Caco-2 (cell line): ENCODE measurements at places on chromosomes 1 and 21.

GRCh38 chr1:229190057-229190575 lies 80.8 kb upstream of the RAB4A start:
- DNase-seq = no peak

- no peak for DNase-seq
These were observed 66.1 kb downstream of the RGS18 start for GRCh38 chr1:192224396-192224795.

GRCh38 chr1:206514813-206515387 lies 7.6 kb downstream of the RASSF5 start:
- DNase-seq = no peak

DNA sequence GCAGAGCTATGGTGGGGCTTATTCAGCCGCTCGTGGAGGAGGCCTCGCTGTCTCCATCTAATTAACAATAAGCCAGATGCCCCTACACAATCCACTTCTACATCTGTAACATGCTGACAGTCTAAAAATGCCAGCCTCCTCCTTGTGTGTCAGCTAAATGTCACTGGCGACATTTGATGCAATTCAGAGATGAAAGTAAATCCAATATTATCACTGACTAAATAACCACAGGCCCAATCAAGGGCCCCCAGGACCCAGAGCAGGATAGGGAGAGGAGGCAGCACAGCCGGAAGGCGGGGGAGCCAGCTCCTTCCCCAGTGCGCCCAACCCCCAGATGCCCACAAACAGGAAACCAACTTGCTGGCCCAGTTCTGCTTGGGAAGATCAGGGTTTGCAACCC lies 76.6 kb downstream of the DMRTA2 start:
- no peak for DNase-seq

DNA sequence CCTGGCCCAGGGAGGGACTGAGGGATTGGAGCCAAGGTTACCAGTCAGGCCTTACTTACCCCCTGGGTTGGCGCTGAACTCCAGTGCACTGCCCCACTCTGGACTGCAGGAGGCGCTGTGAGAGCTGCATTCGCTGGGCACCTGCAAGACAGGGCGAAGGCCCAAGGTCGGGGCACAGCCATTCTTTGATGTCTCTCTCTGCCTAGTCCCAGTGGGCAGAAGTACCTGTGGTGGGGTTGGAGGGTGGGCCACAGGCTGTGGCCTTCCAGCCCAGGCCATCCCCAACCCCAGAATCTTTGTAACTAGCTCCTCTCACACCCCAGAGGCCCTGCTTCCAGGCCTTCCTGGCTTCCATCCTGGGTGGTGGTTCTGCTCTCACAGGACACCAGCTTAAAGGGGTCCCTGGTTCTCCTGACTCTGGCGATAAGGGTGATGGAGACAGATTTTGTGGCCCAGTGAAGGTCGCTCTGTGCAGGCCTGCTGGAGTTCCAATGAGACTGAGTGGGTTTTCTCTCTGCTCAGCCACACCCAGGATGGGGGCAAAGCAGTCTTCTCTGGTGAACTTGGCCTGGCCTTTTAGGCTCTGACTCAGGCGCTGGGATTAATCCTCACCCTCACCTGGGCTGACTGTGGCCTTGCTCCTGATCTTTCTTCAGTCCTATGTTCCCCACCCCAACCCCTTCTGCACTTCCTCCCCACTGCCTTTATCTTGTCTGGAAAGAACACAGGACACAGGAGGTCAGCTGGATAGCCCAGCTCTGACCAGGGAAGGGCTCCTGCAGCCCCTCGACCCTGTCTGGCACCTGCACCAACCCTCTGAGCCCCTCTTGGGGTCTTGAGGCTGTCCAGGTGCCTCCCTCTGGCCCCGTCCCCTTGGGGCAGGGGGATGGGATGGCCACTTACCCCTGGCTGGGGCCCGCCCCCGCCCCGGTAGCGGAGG lies 954 bp downstream of the MYOG start:
- no peak for DNase-seq

GRCh38 chr1:143611159-143611558 lies 360.6 kb downstream of the FAM72C start:
- DNase-seq = peak; percentile 17

DNA sequence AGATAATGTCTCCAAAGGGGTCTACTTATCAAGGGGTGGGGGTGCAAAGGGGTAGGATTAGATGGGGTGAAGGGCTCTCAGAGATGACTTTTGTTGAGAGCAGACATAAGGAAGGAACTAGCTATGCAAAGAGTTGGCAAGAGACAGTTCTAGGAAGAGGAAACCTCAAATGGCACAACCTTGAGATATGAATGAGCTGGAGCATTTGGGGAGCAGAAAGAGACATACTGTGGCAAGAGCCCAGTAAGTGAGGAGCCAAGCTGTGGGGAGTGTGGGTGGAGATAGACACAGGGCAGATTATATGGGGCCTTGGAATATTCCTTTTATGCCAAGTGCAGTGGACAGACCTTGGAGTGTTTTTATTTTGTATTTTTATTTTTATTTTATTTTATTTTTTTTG lies 84.8 kb upstream of the BTG3 start:
- no peak for DNase-seq

DNA sequence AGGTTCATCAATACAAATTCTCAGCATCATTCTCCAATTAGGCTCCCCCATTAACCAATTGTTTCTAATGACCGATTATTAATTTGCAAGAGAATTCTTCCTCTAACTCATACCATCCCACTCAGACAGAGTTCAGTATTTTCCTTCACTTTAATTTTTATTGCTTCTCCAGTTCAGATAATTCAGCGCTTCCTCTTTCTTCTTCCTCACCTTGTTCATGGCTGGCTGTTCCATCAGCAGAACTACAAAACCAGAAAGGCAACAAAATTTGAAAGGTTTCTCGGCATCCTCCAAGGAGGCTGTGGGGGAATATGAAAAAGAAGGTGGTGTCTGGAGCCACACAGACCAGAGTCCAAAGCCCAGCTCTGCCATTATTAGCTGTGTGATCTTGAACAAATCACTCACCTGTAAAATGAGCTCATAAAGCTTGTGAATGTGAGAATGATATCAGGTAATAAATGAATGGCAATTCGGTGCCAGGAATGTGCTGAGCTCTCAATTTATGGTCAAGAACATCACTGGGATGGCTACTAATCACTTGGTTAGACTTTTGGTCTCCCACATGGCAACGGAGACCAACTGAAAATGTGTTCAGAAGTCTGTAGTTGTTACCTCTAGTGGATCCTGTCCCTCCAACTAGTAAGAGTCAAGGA lies 11.7 kb upstream of the ZNF436 start:
- no peak for DNase-seq

DNA sequence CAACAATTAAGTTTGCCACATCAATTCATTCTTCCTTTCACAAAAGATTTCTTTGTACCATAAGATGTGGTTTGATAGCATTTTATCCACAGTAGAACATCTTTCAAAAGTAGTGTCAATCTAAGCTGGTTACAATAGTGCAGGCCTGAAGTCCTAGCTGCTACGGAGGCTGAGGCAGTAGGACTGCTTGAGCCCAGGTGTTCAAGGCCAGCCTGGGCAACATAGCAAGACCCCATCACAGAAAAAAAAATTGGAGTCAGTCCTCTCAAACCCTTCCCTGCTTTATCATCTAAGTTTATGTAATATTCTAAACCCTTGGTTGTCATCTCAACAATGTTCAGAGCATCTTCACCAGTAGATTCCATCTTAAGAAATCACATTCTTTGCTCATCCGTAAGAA lies 31.7 kb downstream of the DENND1B start:
- no peak for DNase-seq

- no peak for DNase-seq
These were observed 6.5 kb downstream of the DEGS1 start for GRCh38 chr1:224189561-224189960.

DNA sequence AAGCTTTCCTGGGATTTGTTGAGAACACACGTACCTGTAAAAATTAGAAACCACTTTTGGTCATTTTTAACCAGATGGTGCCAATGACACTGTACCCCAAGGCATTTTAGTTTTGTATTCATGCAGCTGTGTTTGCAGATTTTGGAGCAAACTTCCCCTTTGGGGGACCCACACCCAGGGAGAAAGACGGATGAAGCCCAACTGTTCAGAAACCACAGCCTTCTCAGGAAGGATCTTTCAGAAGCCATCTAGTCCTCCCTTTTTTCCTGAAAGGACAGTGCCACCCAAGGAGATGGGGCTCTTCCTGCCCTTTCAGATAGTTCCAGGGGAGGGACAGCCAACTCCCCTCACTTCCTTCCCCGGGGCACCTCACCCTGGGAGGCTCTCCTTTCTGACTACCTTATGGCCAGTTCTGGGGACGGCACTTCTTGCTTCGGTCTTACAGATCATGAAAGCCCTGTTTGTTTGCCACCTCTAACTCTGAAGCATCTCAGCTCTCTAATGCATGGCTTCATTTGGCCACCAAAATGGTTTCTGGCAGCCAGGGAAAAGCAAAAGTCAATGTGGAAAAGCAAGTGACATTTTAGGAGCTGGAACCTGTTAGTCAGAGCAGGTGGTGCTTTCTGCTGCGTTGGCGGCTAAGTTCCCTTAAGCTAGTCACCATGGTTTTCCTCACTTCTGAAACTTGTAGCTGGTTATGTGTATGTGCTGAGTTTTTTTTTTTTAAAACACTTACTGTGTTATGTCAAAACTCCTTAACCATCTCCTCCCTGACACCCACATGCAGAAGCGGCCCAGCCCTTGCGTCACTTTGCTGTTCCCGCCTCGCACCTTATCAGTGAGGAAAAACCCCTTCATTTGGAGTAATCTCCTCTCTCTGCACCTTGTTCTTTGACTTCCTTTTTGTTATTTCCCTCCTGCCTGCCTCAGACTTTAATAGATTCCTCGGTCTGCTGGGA lies 10.1 kb downstream of the TMCC2 start:
- no peak for DNase-seq

- DNase-seq = no peak
These were observed 11.6 kb upstream of the PTPN7 start for GRCh38 chr1:202172015-202172355.

- no peak for DNase-seq
These were observed 79.7 kb downstream of the PDE9A start for GRCh38 chr21:42733037-42733627.

GRCh38 chr1:158149577-158150269 lies 31.0 kb upstream of the CD1D start:
- no peak for DNase-seq

- no peak for DNase-seq
These were observed 77.6 kb upstream of the VANGL1 start for GRCh38 chr1:115564201-115564600.

- no peak for DNase-seq
These were observed 104.2 kb downstream of the COP1 start for GRCh38 chr1:176102768-176103350.

DNA sequence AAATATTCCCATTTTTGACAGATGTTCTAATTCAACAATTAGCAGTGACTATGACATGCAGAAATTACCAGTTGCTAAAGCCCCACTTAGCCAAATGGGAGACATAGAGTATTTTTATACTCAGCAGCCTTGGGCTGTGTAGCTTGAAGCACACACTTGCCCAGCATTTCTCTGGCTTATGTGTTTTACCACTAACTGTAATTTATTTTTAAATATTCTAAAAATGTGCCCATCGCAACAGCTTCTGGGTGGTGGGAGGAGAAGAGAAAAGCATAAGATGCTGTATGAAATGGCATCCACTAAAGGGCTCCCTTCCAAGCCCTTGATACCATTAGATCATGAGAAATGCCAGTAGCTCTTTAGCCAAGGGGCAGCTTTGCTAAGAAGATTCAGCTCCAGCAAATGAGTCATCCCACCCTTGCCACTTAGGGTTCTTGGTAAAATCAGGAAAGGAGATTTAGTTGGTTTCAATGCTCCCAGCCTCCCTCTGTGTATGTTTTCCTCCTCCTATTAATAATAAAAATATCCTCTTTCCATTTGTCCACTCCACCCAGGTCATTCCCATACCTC lies 462.7 kb upstream of the DEPDC1 start:
- DNase-seq = no peak

DNA sequence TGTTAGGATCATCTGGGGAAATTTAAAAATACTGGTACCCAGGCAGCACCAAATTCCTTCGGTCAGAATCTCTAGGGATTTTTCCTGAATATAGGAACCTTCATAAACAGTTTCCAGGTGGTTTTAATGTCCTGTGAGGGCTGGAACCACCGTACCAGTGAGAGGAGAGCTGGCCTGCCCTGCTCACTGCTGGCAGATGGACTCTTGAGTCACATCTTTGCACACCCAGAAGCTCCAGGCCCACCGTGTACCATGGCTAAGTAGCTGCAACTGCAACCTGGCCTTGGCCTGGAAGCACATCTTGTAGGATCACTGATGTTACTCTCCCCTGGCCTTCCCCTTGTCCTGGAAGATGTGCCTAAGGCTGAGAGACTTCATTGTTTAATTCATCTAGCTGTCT lies 181.5 kb downstream of the DISC1 start:
- DNase-seq = no peak

DNA sequence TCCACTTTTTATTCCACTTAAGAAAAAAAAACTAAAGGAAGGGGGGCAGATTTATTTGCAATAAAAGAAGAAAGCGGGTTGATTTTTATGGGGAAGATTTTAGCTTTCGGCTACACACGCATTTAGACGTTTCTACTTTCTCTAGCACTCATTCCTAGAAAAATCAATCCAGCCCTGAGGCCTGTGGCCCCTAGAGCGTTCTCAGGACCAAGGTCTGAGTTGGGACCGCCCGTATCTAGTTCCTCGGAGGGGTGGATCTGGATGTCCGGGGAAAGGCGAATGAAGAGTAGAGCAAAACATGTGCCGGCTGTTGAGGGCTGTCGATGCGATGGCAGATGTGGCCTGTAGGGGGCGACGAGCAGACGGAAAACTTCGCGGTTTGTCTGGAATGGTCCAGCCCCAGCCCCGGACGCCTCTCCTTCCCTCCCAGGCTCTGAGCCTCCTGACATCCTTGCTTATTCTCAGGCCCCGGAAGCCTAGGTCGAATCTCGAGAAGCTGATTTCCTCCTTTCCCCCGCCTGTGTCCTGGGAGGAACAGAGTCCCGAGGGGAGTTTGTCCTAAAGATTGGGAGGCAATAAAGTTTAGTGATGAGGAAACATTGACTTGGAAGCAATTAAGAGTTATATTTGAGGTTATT lies 5.2 kb downstream of the FOXD3 start:
- DNase-seq = peak; percentile 59

DNA sequence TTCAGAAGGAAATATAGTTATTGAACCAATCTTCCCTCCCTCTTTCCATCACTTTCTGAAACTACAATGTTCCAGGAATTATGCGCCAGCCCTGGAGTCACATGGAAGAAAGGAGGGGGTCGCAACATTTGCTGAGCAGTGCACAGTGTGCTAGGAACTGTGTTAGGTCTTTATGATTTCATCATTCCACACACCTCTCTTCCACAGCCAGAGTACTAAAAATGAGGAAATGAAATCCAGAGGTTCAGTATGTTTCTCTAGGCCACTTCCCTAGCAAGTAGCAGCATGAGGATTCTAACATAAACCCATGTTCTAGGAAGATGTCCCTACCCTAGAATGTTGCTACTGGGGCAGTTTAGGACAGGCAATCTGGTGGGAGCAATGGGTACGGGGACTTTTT lies 158.1 kb downstream of the SLC45A1 start:
- no peak for DNase-seq

GRCh38 chr1:36966242-36966641 lies 68.1 kb downstream of the GRIK3 start:
- DNase-seq = peak; percentile 41
